NCI-H526 (cell line): ENCODE measurements at places on chromosomes 5 and 9.

DNA sequence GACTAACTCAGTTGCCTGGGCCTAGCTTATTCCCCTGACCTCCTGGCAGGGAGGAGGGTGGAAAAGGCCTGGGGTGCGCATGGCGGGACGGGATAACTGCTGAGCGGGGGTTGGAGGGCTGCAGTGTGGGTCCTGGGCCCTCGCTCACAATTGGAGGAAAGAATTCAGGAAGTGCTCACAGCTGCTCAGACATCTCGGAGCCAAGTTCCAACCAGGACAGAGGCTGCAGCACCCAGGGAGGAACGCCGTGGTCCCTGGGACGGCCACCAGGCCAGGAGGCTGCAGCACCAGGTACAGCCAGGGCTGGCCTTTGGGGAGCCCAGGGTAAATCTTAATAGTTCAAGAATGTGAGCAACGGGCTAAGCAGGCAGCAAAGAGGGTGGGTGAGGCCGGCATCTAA, at the start of gene SPAAR:
SPAAR (plus strand) TSS at position 217 of the 400 bp plus-strand sequence. CDS start 974 bp downstream, outside the sequence.
- DNase-seq, result no peak

- no peak for DNase-seq
Measured at GRCh38 chr9:93899609-93900435, 55.3 kb downstream of the BARX1 start.

- DNase-seq, result no peak
Measured at GRCh38 chr5:57784121-57784520, 301.5 kb upstream of the ACTBL2 start.

DNA sequence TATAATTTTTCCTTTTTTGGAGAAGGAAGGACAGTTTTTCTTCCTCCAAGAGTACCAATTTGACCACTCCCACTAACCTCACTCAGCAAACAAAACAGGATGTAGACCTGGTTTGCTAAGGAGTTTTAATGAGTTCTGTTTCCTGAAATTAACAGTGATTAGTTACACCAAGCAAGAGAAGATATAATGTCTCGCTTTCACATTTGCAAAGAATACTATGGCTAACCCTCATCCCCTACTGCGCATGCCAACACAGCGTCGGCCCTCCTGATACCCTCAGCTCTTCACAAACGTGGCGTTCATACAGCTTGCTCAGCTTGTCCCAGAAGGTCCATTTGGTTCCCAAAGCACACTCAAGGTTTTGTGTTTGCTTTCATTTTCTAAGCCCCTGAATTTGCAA, 41.9 kb upstream of the IPPK start:
- DNase-seq, result no peak

- DNase-seq, result no peak
Measured at GRCh38 chr9:136235709-136236455, 9.7 kb downstream of the QSOX2 start.

DNA sequence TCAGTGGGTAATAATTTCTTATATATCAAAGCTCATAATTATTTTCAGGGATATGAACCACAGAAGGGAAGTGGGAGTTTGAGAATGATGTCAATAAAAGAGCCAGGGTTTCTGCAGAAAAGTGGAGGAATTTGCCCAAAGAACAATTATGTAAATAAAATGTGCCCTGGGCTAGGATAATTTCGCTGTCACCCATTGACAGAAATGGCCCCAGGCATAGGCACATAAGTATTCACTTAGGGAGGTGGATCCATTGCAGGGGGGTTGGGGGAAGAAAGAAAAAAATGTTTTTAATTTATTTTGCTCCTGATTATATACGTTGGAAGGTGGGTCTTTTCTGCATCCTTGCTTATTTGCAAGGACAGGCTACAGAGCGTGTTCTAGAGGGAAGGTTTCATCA, 135.1 kb upstream of the IRX2 start:
- DNase-seq, result no peak

- no peak for DNase-seq
Measured at GRCh38 chr5:60177596-60177995, 284.1 kb upstream of the PDE4D start.

DNA sequence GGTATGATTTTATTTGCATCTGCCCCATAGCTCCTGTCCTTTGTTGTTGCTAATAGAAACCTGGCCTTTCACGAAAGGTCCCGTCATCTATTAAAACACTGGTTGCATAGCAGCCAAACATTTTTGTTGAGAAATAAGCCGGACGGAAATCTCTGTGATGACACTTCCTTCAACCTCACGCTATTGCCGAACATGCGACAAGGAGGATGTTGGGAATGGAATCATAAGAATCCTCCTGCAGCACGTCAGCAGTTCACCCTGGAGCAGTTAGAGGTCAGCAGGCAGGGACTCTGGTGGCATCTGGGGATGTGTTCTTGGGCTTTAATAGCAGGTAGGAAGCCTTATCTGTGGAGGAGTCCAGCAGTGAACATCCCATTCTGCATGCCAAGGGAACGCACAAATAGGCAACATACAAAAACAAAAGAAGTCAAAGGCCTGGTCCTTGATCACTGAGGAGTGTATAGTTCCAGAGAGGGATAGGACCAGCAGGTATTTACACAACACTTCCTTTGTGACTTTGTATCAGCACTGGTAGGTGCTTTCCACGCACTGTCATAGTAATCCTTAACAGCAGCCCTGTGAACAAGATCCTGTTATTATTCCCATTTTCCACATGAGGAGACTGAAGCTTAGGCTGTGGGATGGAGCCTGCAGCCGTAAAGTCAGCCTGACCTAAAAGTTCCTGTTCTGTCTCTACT, 33.4 kb downstream of the ARHGAP26 start:
- DNase-seq, result no peak

GRCh38 chr5:32297181-32298058, 15.3 kb downstream of the MTMR12 start:
- DNase-seq, result no peak

GRCh38 chr9:530681-531080, 310.8 kb upstream of the DMRT1 start:
- DNase-seq, result no peak

- DNase-seq, result no peak
Measured at GRCh38 chr9:86924206-86924605, 23.1 kb downstream of the GAS1 start.

- no peak for DNase-seq
Measured at GRCh38 chr9:137299203-137299565, 2.9 kb downstream of the NRARP start.

- no peak for DNase-seq
Measured at GRCh38 chr5:179436321-179437122, 91.3 kb upstream of the ADAMTS2 start.

DNA sequence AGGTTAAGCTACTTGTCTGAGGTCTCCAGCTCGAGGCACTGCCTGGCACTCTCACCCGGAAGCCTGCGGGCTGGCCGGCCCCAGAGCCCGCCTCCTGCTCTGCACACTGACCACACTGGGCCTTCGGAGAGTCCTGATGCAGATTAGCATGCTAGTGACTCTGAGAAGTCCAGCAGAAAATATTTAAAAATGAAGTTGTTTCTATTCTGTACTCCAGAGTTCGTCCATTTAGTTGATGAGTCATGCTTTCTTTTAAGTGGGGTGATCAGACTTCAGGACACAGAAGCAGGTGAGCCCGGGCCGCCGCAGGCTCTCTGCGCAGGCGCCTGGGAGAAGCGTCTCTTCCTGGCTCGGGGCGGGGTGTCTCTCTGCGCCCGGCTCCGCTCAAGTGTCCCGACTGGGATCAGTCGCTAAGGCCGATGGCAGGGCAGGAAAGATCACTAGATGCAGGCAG, 32.5 kb downstream of the FAM240B start:
- DNase-seq, result peak; percentile 45

DNA sequence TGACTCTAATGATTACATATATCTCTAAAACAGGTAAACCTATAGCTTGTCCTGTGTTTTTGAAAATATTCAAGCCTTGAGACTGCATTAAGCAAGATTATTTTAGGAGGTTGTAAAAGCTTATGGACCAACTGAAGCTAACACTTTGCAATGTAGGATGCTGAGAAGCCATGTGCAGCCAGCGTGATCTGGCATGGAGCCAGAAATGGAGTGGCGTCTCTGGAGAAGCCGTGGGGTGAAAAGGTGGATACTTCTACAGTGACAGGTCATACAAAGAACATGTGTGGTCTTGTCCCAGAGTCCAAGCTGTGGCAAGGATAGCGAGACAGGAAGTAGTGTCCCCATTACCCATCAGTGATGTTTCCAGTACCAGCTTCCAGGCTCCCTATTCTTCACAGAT, 100.8 kb upstream of the CD180 start:
- no peak for DNase-seq

GRCh38 chr9:33042473-33042872, 17.4 kb downstream of the DNAJA1 start:
- no peak for DNase-seq
